T1000 (cell line): ENCODE measurements at places on chromosomes 6 and 20.

DNA sequence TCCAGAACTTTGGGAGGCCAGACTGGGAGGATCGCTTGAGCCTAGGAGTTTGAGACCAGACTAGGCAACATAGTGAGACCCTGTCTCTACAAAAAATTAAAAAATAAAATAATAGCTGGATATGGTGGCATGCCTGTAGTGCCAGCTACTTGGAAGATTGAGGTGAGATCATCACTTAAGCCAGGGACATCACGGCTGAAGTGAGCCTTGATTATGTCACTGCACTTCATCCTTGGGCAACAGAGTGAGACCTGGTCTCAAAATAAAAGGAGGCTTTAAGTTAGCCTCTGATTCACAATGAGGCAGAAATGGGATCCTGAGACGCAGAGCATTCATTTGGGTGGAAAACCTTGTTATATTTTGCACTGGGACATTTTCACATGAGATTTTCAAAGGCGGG is 57.0 kb downstream of the TULP4 start:
- no peak for DNase-seq

DNA sequence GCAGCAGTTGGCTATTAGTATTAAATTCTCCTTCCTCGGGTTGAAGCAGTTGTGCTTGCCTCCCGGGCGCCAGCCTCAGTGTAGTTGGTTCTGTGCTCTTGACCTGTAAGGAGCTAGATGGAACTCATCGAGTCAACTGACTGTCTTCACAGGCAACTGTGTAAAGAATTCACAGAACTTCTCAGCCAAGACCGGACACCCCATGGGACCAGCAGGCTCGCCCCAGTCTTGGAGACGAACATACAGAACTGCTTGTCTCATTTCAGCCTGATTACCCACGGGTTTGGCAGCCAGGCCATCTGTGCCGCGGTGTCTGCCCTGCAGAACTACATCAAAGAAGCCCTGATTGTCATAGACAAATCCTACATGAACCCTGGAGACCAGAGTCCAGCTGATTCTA is 8.5 kb downstream of the TFAP2C start:
- DNase-seq = no peak

DNA sequence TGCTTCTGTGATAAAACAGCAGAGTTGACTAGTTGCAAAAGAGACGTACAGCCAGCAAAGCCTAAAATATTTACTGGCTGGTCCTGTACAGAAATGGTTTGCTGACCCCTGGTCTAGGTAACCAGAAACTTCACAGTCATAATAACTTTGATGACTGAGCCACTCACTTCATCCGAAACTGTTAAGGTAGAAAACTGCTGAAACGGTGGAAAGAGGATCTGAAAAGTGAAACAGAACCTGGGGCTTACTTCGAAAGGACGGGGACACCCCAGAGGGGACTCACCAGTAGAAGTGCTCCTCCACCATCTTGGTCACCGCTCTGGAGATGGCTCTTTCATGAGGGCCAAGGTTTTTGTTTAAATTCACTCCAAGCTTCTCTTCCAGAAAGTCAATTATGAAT is 16.4 kb downstream of the FAXC start:
- DNase-seq = no peak

- DNase-seq = no peak
These were observed 5.1 kb upstream of the IYD start for GRCh38 chr6:150363733-150364132.

GRCh38 chr6:5260111-5260620 is 584 bp downstream of the LYRM4 start:
- DNase-seq = peak; percentile 58

GRCh38 chr6:151443911-151444621 is 7.9 kb downstream of the RMND1 start:
- DNase-seq = no peak

DNA sequence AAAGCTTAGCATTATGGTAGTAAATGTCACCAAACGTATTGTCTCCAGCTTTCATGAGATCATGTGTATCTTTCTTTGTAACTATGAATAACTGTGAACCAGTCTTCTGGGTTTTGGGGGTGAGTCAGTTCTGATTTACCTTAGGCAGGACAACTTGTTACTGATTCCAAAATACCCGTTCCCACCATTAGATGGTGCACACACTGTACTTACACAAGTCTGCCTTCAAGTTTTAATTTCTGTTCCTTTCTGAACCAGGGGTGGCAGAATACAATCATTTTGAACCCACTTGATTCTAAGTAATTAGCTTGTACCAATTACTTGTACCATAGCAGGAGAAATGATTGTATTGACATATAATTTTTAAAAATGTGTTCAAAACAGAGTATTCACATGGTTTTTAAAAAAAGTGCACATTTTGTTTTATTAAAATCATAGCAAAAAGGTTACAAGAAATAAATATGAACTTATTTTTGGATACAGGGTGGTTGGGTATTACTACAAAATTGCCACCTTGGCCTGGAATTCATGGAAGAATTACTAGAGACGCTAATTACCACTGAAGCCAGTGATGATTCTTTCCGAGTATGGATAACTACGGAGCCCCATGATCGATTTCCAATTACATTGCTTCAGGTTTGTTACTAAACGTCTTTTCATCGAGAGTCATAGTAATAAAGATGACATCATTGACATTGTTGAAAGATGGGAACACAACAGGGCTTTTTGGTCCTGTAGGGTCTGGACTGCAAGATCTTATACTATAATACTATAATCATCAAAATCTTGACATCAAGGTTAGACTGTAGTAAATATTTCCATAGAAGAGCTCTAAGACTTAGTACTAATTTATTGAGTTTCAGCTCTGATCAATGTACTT is 75.2 kb upstream of the GLP1R start:
- no peak for DNase-seq

DNA sequence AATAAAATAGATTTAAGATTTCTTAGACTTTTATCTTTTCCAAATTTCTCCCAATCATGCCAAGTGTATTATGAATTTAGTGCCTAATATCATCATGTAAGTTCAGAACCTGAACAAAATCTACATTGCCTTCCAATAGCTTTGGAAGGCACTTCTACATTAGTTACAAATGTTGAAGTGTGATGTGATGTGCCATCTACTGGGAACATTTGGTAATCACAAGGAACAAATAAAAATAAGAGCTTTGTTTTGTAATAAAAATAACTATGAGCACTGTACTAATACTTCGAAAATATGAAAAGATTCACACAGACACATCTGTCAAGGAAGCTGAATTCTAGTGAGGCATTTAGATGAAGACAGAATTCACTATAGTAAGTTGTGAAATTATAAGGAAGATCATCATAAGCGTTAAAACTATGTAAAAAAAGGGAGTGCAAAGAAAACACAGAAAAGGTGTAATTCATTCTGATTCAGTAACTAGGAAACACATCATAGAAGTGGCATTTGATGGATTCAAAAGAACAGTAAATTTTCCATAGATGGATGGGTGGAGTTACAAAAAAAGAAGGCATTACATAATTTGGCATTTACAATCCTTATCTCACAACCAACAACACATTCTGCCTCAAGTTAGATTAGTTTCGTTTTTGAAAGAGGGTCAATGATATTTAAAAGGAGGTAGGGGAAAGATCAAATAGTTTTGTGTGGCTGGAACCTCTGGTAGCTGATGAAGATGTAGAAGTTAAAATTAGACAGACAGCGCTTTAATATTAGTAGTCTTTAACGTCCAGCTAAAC is 161.0 kb downstream of the ASCC3 start:
- DNase-seq = no peak

DNA sequence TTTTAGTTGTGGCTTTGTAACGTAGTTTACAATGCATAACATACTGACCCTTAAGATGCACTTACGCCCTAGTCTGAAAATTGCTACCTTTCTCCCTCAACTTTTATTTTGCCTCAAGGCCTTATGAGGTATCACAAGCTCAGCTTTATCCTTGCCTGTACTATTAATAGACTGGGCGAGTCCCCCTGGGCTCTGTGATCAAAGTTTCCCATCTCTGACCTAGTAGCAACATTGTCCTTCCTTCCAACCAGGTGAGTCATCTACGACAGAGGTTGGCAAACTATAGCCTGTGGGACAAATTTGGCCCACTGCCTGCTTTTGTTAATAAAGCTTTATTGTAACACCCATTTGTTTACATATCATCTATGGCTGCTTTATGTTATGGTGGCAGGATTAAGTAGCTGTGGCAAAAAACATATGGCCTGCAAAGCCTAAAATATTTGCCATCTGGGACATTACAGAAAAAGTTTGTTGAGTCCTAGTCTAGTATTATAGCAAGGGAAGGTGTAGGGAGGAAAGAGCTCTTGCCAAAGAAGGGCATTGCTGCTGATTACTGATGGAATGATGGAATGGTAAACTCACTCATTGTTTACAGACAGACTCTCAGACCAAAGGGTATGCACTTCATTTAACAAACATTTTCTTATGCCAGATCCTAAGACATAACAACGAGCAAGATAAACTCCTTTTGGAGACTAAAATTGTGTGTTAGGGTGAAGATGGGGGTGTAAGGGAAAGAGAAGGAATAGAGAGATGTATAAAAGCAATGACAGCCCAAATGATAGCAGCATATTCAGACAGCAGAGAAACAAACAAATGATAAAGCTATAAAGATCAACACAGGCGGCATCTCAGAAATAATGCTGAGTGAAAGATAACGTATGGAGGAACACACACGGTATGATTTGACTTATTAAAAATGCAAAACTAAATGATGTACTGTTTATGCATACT is 74.2 kb downstream of the SLC22A23 start:
- peak; percentile 31 for DNase-seq

DNA sequence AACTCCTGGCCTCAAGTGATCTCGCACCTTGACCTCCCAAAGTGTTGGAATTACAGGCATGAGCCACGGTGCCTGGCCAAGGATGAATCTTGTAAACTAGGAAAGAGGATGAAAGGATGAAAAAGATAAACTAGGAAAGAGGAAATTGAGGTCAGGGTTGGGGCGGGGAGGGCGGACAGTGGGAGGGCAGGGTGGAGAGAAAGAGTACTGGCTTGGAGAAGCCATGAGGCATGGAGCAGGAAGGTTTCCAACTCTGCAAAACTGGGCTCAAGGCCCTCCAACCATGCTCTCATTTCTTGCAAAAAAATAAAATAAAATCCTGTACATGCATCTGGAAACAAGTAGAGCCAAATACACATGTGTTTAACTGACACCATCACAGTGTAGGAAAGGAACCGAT is 256.6 kb upstream of the SGK1 start:
- DNase-seq = no peak

- no peak for DNase-seq
These were observed 96.7 kb downstream of the EDN1 start for GRCh38 chr6:12386816-12387215.

DNA sequence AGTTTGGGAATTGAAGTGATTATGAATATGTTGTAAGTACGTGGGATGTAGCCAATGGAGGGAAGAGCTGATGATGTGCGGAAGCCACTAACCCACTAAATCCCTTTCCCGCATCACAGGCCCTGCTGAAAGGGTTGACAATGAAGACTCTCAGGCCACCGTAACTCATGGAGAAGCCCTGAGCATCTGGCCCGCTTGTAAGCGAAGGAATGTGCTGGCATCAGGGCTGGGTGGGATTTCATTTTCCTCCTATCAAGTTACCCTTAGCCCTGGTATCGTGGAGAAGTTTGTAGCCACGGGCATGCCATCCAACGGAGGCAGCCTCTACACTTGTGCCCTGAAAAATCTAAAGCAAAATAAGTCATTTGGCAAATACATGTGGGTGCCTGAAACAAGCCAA is 355.0 kb downstream of the CDH26 start:
- no peak for DNase-seq

- no peak for DNase-seq
These were observed 414.1 kb downstream of the CDH26 start for GRCh38 chr20:60372275-60372674.

- no peak for DNase-seq
These were observed 13.6 kb upstream of the SLCO4A1 start for GRCh38 chr20:62628691-62629090.

- no peak for DNase-seq
These were observed 16.4 kb upstream of the MAS1 start for GRCh38 chr6:159874435-159874834.

GRCh38 chr6:53734473-53735299 is 60.1 kb upstream of the LRRC1 start:
- DNase-seq = peak; percentile 61

- peak; percentile 76 for DNase-seq
These were observed 951 bp downstream of the NRSN2 start for GRCh38 chr20:347640-348484.

- DNase-seq = no peak
These were observed 130.4 kb upstream of the TRAF3IP2 start for GRCh38 chr6:111736005-111736608.

GRCh38 chr6:156351346-156351966 is 425.7 kb upstream of the ARID1B start:
- DNase-seq = no peak

- no peak for DNase-seq
These were observed 178.2 kb upstream of the HEY2 start for GRCh38 chr6:125571207-125571755.

DNA sequence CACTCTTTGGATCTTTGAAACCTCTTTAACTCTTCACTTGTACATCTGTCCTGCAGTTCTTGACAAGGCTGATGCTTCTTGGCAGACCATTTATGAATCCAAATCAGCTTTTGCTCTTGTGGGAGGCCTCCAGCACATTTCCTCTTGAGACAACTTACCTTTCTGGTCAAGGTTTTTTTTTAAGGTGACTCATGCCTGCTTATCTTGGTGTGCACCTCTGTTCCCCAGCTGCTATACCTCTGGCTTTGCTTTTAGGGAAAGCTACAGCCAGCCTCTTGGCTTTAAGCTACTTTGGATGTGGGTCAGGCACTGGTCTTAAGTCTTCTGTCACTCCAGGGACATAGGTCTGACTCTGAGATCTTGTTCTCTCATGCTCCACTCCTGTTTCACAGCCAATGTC is 106.5 kb downstream of the PHF3 start:
- no peak for DNase-seq

GRCh38 chr6:163635315-163635714 is 220.8 kb downstream of the QKI start:
- DNase-seq = no peak

- DNase-seq = no peak
These were observed 23.0 kb upstream of the MYLIP start for GRCh38 chr6:16105854-16106253.

- no peak for DNase-seq
These were observed 219.8 kb upstream of the ARID1B start for GRCh38 chr6:156557251-156557910.

GRCh38 chr6:163743796-163744195 is 329.3 kb downstream of the QKI start:
- no peak for DNase-seq

DNA sequence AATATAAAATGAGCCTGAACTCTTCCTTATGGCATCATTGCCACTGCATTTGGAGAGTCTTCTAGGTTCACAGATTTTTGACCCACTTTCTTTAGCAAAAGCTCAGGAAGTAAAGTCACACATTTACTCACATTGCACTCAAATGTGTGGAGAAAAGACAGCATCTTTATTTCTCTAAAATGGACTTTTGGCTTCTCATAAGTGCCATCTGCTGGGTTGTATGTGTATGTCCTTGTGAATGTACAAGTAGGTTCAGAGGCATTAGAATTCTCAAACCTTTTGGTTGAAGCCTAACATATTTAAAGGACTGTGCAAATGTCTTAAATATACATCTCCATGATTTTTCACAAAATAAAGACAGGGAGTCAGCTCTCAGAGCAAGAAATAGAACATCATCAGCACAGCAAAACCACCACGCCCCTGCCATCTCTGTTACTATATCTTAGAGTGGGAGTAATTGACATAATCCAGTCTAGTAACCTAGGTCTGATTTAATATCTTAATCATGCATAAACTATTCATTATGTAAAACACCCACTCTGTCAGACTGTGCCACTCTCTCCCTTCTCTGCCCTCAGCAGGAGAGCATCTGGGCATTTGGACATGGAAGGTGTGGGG is 42.2 kb upstream of the SPTLC3 start:
- no peak for DNase-seq
